Suprapubic skin (tissue), 4 donors: ENCODE measurements at places on chromosomes 6 and 20. TPM values are rescaled to one million over a fixed set of nuclear protein-coding genes. Genes with fewer than 3 reads are reported as not detected.

DNA sequence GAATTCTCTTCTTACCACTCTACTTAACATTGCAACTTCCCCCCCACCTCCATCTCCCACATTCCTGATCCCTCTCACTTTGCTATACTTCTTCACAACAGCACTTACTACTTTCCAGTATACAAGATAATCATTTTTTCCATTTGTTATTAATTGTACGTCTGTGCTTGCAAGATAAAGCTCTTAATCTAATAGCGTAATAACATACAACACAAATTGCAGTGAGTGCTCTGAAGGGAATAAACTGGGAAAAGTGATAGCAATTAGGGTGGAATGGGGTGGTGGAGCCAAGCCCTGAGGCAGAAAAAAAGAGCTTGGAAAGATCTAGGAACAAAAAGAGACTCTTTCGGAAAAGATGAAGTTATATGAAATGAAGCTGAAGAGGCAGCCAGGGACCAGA, 8.5 kb downstream of the CGAS start:
- no peak for DNase-seq

DNA sequence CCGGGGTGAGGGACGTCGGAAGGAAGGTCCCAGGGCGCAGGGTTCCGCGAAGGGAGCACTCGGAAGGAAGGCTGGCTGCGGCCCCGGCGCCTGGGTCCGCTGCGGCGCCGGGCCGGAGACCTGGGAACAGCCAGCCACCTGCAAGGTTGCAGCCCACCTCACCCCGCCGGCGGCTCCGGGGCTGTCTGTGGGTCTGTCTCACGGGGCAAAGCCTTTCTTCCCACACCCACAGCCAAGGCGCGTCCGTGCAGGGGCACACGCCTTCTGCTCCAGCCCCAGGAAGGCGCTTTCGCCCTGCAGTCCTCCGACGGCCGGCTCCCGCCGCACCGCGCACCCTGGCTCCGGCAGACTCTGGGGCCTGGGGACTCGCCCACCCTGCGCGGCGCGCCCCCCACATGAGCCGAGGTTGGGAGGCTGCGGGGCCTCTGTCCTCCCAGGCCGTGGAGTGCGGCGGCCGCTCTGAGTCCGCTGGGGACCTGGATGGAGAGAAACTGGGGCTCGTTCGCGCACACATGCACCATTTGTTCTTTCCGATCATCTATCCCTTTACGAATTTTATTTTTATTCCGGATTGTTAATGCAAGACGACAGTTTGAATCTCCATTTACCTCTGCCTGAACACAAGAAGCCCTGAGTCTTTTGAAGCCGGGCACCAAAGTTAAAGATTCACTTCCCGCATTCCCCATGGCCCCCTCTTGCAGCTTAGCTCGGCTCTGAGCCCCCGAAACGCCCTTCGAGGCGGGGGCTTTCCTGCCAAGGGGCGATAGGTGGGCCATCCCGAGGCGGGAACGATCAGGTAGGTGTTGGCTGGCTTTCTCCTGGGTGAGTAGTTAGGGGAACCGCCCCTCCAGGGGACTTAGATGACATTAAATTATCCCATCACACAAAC, 4.5 kb upstream of the FOXC1 start:
- no peak for DNase-seq

GRCh38 chr6:144847916-144848315, 562.8 kb downstream of the UTRN start:
- no peak for DNase-seq

DNA sequence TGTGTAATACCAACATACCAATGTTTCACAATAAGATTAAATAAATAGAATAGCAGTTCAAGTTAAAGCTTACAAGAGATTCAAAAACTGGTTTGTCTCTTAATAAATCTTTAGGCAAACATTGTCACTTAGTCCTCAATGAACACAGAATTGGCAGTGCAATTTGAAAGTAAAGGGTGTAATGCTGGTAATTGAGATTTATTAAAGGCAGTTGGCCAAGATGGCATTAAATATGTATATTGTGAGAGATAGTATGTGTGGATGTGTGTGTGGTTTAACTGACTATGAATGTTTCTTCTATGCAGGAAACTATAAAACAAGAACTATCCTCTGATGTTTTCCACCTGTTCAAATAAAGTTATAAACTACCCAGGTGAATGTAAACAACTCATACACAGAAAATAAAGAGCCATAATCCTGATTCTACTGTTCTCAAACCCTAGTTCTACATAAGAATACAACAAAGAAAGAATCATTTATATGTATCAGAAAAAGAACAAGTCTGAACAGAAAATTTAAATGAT, 267.9 kb upstream of the PTCHD4 start:
- no peak for DNase-seq

DNA sequence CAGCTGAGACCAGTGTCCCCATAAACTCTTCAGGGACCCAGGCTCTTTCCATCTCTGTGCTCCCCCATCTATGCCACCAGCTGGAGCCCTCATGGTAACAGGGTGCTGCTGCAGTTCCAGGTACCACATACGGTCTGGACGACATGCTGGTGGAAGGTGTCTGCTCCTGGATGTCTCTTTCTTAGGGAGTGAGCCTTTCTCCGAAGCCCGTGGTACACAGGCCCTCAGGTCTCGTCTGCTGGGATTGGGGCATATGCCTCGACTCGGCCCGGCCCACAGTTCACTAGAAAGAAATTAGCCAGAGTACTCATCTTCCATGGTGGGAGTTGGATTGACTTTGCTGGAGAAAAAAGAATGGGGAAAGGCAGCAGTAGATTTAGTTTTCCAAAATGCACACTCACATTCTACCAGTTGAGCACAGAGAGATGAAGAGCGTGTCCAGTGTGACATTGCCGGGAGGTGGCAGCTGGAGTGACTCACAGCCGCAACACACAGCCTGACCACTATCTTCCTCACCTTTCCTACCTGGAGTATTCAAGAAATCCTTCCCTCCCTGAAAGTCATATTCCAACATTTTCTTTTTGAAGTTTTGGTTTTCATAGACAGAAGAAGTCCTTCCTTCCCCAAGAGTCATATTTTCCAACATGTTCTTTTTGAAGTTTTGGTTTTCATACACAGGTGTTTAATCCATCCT, 18.6 kb upstream of the SPO11 start:
- DNase-seq = no peak

GRCh38 chr6:18330548-18331081, 56.5 kb upstream of the RNF144B start:
- DNase-seq = no peak

DNA sequence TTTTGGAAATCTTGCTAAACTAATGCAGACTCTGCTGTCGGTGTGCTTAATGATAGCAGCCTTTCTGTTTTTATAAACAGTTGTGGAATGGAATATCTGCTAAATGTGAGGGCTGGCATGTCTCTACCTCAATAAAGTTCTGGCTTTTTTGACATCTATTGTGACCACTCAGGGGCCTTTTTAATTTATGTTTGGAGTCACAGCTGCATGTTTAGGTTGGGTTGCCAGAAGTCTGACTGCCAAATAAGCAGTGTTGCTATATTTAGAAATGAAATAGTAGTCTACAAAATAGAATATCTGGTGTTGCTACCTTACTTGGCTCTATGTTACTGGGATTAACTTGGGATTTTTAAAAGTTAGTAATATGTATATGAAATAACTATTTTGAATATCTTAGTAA, 125.1 kb upstream of the LOC128125822 start:
- no peak for DNase-seq

GRCh38 chr20:3146732-3147341, 12.8 kb downstream of the FASTKD5 start:
- no peak for DNase-seq

DNA sequence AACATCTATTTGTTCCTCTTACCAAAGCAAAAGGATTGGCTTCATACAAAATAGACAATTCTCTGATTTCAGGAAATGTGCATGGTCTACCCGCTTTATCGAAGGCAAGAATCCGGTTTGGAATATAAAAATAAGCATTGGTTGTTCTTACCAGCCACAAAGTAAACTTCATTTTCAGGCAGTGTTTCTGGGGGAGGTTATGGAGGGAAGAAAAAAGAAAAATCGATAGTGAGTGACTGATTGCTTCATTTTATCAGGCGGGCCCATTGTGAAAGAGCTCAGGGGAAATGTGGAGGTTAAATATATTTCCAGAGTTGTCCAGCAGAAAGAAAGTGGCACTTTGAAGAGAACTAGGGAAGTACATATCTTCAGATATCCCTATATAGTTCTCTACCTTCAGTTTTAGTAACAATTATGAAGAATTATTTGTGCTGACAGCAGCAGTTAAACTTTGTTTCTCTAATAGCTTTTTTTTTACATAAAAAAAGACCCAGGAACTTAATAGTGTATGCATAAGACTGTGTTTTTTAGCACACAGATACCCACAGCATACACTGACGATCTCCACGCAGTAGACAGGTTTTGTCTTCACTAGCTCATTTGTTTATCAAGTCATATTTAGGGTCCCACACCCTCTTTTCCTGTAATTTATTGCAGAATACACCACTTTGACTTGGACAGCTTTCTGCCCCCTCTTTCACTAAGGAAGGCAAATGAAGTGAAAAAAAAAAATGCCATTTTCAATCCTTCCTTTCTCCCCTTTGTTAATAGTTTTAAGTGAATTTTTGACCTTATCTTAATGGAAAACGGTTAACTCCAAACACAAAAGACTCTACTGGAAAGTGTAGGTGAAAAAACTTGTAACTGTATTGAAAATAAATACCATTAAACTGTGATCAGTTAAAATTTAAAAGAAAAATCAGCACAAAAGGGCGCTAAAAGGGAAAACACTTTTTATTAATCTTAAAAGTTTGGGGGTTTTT, 2.9 kb downstream of the POU3F2 start:
- no peak for DNase-seq

- DNase-seq = peak; percentile 84
Measured at GRCh38 chr6:149566410-149567193, 427 bp downstream of the GINM1 start.

DNA sequence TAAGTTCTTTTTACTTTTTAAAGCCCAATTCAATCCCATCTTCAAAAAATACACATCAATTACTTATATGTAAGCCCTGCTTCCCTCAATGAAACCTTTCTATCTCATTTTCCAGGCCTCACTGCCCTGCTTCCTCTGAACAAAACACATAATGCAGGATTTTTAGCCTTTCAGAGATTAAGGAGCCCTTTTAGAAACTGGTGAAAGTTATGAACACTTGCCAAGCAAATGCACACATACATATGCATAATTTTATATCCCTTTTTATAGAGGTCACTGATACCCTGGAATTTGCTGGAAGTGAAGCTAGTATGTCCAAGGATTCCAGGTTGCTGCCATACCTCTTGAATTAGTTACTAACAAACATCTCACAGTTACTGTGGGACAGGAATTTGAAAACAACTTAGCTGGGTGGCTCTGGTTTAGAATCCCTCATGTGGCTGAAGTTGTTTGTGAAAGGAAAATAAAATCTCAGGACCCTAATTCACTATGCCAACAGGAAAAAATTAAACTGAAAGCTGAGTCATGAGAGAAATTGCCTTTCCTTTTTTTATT, 75.8 kb downstream of the UBE3D start:
- no peak for DNase-seq

DNA sequence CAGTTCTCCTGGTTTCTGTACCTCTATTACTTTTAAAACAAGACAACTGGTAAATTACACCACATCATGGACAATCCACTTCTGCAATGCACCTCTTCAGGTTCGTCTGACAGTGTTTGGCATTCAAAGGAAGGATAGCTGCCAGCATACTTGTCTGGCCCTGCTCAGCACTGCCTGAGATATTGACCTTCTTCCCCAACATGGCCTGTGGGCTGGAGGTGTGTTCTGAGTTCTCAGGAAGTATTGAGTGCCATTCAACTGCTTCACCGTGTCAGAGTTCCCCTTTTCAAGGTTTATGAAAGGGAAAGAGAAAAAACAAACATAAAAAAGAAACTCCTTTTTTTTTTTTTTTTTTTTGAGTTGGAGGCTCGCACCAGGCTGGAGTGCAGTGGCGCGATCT, 267.9 kb upstream of the SASH1 start:
- no peak for DNase-seq

- DNase-seq = no peak
Measured at GRCh38 chr6:165760126-165760802, 97.2 kb upstream of the PDE10A start.

DNA sequence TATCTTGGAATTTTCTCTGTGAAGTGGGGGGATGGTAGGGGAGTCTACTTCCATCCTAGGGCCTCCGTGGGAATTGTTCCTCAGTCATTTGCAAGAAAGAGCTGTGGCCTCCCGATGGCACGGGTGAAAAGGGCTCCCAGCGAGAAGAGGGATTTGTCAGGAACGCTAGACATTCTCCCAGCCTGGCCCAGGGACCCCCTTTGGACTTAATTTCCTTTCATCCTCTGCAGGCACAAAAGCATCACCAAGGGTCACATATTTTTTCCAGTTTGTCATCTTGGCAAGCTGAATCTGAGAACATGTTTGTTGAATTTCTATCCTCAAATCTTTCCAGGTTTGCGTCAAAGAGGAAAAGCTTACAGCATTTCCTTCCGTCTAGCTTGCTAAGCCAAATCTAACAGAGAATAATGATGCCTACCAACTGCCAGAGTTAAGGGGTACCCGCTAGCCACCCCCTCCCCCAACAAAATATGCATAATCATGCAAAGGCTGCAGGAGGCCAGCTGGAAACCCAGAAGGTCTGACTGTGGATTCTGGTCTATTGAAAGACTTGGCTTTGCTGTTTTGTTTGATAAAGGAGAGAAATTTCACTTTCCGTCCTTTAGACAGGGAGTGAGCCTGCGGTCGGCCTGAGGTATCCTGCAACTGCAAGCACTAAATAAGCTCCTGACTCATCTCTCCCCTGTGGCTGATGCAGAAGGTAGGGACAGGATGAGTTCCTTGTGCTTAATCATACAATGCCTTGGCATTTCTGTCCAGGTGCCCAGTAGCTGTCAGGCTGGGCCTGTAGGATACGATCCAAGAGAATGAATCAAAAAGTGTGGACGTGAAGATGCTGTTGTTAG, 23.1 kb downstream of the PSMG4 start:
- DNase-seq = peak; percentile 61

GRCh38 chr6:5121956-5122355, 36.8 kb downstream of the PPP1R3G start:
- no peak for DNase-seq

GRCh38 chr20:2221921-2222320, 73.9 kb upstream of the TGM3 start:
- DNase-seq = no peak

DNA sequence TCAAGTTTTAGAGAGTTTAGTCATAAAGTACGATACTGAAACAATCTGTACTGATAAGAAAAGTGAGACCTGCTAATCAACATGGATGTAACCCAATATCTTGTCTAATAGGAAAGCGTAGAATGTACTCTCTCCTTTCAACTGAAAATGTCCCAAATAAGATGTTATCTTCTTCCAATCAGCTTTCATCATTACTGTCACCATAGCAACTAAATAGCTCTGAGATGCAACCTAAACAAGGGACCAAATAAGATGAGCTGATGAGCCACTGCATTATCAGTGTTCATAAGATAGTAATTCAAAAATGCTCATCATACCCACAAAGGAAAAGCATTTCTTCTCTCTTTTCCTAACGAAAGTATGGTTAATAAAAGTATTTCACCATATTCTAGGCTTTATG, 1108.3 kb upstream of the MAP3K7 start:
- DNase-seq = no peak

SLC44A4 gene
- 1.4 TPM for total RNA-seq

BMP2 gene
- total RNA-seq = 28.8 TPM

PLCB1 gene
- 15.6 TPM for total RNA-seq

TNNC2 gene
- not detected for total RNA-seq
